A549 treated with Hydrocortisone at 1 μM for 4 hours (cell line): ENCODE measurements at places on chromosomes 5 and 9. TPM values are rescaled to one million over a fixed set of nuclear protein-coding genes. Genes with fewer than 3 reads are reported as not detected.

SYK gene
- 0.02 to 0.08 TPM (median 0.05 TPM) in 4 of 5 replicates, not detected in the other for total RNA-seq

GPX8 gene
- total RNA-seq, result 30.0 to 40.2 TPM (median 34.2 TPM) in 5 replicates

IFNA2 gene
- not detected in 5 replicates for total RNA-seq

SPATA31E1 gene
- total RNA-seq, result 0.02 TPM in 1 of 5 replicates, not detected in the others

MSX2 gene
- total RNA-seq, result 3.1 to 5.0 TPM (median 4.3 TPM) in 5 replicates

NOP16 gene
- 122 to 133 TPM (median 127 TPM) in 5 replicates for total RNA-seq

TERT gene
- 2.2 to 2.7 TPM (median 2.5 TPM) in 5 replicates for total RNA-seq

CDH12 gene
- total RNA-seq, result not detected in 5 replicates

PCDHA6 gene
- total RNA-seq, result 0.05 to 0.08 TPM (median 0.08 TPM) in 3 of 5 replicates, not detected in the others

TMOD1 gene
- total RNA-seq, result 1.6 to 2.3 TPM (median 1.8 TPM) in 5 replicates
